ENCODE measurements at places on chromosomes 2 and 18. TPM values are rescaled to one million over a fixed set of nuclear protein-coding genes. Genes with fewer than 3 reads are reported as not detected.

Gene RBFA
- total RNA-seq: 35.5 TPM

Gene POTEC
- total RNA-seq: not detected

Gene CCDC148
- 0.27 TPM for total RNA-seq

Gene ANKRD30B
- not detected for total RNA-seq

Gene CYP27C1
- not detected for total RNA-seq

Gene CCL20
- not detected for total RNA-seq

Gene TCF4
- 406 TPM for total RNA-seq

Gene CHRNG
- total RNA-seq: not detected

Gene SERPINB13
- total RNA-seq: 0.13 TPM

Gene CYP27A1
- total RNA-seq: 4.1 TPM

Gene GREB1L
- 1.1 TPM for total RNA-seq

Gene RAD51AP2
- not detected for total RNA-seq

Gene IL36RN
- not detected for total RNA-seq
